ENCODE measurements at places on chromosomes 1 and 21.

DNA sequence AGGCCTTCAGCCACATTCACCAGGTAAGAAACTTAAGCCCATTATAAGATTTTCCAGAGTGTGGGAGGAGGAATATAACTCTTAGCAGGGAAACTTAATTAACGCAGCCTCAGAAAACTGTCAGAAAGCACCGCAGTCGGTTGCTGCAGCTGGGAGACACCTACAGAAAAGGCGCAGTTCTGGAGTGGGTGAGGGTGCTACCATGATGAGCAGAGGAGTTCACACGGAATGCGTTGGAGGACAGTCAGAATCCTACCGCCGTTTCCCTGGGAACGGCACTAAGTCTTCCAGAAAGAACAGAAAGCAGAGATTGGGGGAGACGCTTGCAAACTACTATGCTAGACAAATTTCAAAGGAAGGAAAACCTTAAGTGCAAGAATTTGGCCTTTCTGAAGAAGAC is 6.4 kb downstream of the ACTN2 start:
- no peak for DNase-seq

DNA sequence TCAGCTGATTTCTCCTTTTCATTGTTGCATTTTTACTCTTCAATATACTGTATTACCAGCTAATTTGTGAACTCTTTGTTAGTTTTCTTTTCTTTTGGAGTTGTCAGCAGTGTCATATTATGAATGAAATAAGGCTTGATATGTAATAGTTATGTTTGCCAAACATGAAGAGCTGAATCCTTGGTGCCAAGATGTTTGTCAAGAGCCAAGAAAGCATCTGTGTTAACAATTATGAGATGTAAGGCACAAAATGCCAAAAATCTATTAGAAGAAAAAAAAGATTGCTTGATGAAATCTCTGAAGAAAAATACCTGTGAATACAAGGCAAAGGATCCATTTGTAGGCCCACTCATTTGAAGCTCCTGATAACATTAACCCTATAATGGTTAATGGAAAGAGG is 48.4 kb upstream of the RNPC3 start:
- no peak for DNase-seq

DNA sequence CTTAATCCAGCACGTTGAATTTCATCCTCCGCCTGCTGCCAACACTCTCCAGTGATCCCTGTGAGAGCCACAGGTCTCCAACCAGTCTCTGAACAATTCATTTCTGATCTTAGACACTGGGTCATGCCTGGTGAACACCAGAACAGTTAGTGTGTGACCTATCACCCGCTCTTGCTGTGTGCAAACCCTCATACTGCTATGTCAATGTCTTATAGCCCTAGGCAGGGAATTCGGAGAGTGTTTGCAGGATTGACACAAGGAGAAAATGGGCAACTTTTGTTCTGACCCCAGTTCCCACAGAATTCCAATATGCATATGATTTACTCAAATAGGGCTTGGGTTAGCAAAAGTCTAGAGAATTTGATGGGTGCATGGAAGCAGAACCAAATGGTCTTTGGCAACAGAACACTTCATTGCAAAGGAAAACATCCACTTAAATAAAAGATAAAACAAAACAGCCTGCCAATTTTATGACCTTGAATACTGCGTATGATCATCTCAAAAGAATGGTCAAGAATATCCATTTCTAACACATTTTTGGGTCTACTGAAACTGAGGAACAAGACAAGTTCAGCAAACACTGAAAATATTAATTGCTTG is 23.0 kb upstream of the GUCA2B start:
- DNase-seq, result no peak

DNA sequence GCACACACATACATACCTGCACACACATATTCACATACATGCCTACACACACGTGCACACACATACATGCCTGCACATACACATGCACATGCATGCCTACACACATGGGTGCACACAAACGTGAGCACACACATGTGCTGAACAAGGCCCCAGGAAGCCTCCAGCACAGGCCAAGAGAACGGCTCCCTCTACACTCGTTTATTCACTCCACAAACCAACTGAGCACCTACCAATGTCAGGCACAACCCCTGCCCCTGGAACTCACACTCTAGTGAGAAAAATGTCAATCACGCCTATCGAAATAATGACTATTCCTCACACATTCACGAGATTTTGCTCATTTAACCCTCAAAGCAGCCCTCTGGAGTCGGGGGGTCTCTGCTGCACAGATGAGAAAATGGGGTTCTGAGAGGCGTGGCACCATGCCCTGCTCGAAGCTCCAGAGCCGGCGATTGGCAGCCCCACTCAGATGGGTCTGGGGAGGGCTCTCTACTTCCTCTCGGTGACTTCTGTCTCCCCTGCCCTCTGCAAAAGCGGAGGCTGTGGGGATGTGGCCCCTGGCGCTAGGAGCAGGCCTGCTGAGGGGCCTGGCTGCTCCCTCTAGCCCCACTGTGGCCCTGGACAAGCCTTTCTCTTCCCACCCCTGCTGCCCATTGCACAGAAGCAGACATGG is 90.2 kb upstream of the RUNX3 start:
- DNase-seq, result no peak

GRCh38 chr1:79043506-79043905 is 37.0 kb upstream of the ADGRL4 start:
- DNase-seq, result no peak

DNA sequence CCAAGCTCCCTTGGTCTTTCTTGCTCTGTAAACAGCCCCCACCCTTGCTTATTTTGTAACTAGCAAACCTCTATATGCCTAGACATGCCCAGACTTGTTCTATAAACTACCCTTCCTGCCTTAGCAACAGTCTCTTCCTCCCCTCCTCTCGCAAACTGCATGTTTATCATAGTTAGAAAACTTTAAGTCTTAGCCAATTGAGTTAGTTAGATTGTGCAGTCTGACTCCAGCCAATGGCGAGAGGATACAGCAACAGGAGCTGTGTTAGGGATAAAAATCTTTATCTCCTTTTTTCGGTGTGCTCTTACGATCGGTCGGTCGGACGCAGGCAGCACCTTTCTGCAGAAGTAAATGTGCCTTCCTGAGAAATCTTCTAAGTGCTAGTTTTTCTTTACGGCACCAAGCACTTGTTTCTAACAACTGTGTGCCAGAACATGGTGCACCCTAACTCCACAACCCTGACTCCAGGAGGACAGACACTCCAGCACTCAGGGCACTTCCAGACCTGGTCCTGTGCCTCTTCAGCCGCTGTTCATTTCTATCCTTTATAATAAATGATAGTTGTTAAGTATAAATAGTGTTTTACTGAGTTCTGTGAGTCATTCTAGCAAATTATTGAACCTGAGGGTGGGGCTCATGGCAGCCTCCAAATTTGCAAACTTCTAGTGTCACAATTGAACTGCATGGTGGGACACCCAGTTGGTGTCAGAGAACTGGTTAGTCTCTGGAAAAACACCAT is 25.7 kb upstream of the GNG4 start:
- DNase-seq, result no peak

GRCh38 chr1:110594456-110595352 is 11.5 kb downstream of the KCNA2 start:
- no peak for DNase-seq

GRCh38 chr1:65953170-65953569 is 160.5 kb downstream of the PDE4B start:
- no peak for DNase-seq

DNA sequence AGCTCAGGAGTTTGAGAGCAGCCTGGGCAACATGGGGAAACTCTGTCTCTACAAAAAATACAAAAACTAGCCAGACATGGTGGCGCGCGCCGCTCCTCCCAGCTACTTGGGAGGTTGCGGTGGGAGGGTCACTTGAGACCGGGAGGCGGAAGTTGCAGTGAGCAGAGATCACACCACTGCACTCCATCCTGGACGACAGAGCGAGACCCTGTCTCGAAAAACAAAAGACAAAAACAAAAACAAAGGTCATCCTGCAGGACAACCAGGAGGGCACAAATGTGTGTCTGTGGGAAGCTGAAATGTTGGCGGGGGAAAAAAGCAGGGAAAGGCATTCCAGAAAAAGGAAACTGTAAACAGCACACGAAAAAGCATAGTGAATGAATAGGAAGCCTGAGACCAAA is 104.1 kb upstream of the HNRNPU start:
- DNase-seq, result no peak

DNA sequence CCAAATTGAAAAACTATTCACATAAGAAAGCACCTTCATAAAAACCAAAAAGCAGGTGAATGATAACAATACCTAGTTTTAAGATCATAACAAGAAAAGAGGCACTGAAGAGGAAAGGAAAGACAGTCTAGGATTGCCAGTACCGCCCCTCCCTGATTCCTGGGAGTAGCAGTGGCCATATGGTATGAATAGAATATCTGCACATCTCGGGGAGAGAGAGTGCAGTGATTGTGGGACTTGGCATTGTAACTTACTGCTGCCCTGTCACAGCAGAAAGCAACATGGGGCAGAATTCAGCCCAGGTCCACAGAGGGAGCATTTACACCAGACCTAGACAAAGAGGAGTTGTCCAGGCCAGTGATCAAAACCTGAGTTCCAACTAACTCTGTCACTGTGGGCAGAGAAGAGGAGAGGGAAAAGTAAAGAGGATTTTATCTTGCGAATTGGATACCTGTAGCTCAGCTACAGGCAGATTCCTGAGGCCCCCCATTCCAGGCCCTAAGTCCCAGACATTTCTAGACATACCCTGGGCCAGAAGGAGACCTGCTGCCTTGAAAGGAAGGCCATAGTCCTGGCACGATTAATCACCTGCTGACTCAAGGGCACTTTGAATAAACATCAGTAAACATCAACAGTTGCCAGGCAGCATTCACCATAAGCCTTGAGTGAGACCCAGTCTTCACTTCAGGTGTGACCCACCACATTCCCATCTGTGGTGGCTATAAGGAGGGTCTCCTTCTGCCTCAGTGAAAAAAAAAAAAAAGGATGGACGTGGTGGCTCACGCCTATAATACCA is 397.5 kb downstream of the TGFB2 start:
- no peak for DNase-seq

All from activated CD4-positive, alpha-beta memory T cell treated with anti-CD3 and anti-CD28 coated beads for 36 hours (primary cell).